ENCODE measurements at places on chromosomes 12 and 14.

- no peak for DNase-seq
These were observed 71.8 kb downstream of the DERA start for GRCh38 chr12:15982921-15983320.

GRCh38 chr14:77470224-77470870 is 12.5 kb downstream of the AHSA1 start:
- no peak for DNase-seq

DNA sequence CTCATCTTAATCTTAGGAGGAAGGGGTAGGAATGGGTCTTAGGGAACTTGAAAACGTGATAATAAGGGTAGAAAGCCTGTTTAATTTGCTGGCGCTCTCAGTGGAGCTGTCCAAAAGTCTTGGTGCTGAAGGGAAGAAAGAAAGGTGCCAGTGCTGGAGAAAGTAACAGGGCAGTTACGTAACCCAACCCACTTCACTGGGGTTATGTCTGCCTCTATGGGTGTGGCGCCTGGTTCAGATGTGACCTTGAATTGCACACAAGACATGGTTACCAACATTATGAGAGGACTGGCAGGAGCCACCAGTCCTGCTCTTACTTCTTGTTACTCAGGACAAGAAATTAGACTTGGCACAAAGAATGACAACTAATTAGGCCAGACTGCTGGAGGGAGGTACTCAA is 18.6 kb upstream of the GPATCH2L start:
- no peak for DNase-seq

DNA sequence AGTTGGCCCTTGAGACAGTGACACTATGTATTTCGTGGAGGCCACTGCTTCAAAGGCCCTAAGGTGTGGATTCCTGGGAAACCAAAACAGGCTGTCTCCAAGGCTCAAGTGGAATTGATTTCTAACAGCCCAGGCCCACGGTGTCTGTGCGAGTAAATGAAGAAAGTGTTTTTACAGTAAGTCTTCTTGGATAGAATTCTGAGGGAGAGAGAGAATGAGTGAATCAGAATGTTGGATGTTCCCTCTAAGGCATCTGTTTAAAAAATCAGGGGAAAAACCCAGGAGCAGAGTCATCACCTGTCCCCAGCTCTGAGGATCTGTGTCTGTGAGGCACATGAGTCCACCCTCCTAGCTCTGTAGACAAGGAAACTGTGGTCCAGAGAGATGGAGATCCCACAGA is 22.3 kb upstream of the BDKRB1 start:
- no peak for DNase-seq

- DNase-seq = no peak
These were observed 39.9 kb downstream of the ATL1 start for GRCh38 chr14:50599700-50600444.

DNA sequence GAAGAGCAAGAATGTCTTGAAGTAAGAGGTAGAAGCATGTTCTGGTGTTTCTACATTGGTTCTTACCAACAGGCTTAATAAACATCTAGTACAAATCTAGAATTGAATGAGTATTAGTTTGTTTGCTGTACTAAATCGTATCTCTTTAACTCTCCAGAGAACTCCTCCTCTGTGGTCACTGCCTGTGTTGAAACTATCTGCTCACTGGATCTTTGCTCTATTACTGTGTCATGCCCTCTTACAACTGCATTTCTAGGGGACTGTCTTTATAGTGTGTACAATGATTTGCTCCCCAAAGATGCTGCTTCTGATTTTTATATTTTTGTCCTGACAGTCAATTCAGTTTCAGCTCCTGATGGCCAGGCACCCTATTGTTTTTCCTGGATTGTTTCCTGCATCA is 50.1 kb upstream of the E2F7 start:
- no peak for DNase-seq

DNA sequence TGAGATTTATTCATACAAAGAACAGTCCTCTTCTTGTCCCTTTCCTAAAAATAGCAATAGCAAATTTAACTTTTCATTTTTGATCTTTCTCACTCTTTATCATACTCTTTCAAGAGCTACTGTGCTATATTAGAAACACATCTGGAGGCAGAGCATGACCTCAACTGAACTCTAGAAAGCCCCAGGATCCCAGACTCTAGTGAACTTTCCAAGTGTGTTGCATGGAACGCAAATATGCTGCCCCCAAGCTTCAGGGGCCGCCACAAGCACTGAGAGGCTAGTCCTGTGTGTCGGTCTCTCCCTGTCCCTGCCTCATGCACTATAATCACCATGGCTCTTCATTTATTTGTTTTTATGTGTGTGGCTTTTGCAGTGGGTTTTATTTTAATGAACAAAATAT is 38.7 kb upstream of the ZNF641 start:
- DNase-seq = no peak

DNA sequence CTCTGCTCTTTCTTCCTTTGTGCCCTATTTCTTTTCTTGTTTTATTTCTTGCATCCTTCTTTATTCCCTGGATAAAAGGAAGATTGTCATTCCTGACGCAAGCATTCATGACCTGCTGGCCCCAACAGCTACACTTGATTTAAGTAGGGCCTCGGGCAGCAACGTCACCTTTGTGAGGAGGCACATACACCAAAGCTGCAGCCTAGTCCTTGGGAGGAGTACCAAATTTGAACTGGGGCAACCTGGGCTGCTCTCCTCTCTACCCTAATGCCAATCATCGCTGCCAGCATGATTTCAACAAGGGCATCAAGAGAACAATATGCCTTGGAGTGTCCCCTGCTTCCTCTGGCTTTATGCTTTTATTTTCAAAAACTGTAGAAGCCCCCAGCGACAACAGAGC is 76.4 kb downstream of the C12orf50 start:
- DNase-seq = no peak

DNA sequence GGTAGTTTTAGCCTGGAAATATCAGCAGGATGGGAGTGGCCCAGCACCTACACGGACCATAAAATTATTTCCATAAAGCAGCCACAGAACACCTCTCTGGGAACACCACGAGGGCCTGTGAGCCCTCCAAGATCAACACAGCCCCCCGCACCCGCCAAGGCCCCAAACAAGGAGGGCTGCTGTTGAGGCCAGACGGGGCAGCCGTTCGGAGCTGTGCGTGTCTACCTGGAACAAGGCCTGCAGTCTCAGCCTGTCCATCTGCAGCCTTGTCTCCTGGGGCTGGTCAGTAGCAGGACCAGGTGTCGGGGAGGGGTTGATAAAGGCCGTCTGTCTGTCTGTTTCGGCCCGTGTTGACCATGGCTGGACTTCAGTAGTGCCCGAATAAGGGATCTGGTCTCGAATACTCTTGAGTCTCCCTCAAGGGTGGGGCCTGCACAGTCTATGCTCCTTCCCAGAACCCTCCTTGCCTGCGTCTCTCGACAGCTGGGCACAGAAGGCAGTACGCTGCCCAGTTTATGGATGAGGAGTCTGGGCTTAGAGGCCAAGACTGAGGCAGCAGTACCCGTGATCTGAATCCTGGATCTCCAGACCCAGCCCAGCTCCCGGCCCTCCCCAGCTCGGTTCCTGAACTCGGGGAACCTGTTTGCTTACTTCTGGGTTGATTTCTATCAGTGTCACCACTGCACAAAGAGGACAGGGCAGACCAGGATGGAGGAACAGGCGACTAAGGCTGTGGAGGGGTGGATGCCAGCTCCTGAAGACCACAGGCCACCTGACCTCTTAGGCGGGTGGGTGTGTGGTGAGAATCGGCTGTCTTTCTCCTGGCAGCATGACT is 23.1 kb upstream of the DLK1 start:
- DNase-seq = no peak

- no peak for DNase-seq
These were observed 107.3 kb downstream of the CRADD start for GRCh38 chr12:93784339-93785086.

DNA sequence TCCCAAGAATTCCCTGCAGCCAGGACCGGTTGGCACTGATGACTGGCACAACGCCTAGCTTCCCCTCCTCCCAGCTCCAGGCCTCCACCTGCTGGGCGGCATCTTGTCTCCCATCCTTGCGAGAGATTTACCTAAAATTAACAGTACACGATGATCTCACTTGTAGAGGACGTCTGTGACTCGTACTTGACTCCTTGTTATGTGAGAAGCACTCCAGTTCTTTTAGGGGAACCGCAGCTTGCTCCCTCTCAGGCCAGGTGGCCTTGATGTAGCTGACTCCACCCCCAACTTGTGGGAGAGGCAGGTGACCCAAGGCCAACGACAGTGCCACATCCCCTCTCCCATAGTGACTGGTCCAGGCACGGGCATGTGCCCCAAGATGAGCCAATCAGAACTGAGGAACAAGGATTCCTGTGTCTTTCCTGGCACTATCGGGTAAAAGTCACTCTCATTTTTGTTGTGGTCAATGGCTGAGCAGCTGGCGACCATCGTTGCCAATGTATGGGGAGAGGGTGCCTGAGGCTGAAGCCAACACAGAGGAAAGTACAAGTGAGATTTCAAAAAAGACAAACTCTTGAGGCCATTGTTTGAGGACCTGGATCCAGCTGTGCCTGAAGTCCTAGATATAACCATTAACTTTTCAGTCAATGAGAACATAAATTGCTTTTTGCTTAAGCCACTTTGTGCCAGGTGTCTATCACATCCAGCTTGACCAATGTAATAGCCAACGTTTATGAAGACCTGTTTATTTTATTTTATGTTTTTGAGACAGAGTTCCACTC is 208.7 kb downstream of the RBM19 start:
- DNase-seq = no peak

DNA sequence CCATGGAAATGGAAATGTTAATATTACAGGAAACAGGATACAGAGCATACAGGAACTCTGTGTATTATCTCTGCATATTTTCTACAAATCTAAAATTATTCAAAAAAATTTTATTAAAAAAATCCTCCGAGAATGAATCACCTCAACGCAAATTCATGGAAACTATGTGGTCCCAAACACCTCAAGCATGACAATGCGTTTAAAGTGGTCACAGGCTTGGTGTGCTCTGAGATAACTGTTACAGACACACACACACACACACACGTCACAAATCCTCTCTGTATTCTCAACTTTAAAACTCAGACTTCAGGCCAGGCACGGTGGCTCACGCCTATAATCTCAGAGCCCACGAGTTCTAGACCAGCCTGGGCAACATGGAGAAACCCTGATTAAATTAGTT is 45.3 kb upstream of the MTERF2 start:
- no peak for DNase-seq

GRCh38 chr14:69034612-69035262 is 55.6 kb upstream of the ACTN1 start:
- no peak for DNase-seq

DNA sequence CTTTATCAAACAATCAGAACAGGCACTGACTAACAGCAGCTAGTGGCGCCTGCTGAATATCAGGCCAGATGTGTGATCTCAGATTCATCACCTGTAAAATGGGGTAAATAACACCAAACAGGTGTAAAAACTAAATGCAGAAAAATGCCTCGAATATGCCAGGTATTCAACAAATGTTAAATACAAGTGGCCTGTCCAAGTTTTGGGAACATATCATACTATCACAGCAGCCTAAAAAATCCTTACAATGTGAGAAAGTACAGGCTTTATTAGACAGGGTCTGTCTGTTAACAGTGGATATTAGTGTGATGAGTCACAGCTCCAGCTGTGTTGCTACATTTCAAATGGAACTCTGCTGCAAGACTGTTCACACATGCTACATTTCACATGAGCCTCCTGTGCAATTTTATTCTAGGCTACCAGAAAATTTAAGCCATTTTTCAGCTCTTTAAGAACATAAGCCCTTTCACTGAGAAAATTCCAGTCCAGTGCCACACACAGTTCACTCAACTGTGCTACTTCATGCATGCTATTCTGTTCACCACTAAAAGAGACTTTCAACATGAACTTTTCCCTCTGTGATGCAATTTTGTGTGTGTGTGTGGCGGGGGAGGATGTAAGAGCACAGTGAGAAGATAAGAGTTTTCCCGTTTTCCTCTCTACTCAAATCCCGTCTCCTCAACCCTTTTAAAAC is 56.7 kb downstream of the MSRB3 start:
- DNase-seq = no peak

- DNase-seq = no peak
These were observed 77.1 kb upstream of the NUDT4 start for GRCh38 chr12:93300611-93301021.

- no peak for DNase-seq
These were observed 184.8 kb downstream of the PIK3C2G start for GRCh38 chr12:18446061-18446644.

DNA sequence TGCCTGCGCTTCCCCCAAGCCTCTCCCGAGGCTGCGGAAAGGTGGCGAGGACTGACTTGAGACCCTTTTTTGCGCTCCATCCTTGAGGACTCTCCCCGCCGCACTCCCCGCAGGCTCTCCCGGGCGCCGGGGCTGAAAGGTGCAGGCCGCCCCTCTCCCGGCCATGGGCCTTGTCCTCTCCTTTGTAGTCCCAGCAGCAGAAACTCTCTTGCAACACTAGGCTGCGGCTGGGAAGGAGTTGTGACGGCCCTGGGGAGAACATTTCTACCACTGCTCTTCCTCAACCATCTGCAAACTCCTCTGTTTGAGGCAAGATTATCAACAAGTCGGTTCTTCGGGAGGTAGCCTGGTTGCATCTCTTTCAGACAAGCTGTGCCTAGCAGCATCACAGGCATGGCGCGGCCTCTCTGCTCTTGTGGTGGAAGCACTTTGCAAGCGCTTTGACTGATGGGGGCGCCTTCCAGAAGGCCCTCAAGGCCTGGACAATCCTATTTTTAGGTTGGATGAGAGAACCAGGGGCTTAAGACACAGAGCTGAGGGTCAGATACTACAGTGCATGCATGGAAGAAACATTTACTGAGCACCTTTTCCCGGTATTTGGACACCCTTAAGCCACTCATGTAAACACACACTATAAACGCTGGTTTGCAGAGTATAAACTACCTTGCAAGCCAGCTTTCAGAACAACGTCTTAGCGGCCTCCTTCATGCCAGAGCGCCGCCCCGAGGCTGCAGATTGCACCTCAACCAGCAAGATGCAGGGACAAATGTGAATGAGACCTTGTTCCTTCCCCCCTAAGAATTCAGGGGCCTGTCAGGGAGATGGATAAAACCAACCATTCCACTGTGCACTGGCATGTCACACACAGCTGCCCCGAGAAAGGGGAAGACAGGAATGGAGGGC is 1.2 kb upstream of the PRIMA1 start:
- DNase-seq = peak; percentile 77

DNA sequence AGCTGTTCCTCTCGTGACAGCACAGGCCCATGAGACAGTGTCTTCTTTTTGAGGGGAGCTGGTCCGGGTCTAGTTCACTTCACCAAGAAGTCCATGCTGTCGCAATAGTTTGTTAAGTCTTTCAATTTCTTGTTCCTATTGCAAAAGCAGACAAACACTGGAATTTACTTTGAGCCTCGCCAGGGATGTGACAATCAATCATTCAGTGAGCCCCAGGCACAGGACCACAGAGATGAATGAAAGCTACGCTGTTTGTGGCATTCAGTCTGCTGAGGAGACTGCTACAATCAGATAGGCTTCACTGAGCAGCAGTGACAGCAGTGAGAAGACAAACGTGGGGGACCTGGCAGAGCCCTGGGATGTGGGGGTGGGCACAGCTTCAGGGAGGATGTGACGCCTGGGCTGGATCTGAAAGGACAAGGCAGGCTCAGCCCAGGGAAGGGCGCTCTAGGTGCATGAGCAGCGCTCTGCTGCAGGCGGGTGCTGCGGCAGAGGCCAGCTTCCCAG is 35.5 kb downstream of the TCTN1 start:
- no peak for DNase-seq
